ENCODE measurements at places on chromosomes 1 and 21.

DNA sequence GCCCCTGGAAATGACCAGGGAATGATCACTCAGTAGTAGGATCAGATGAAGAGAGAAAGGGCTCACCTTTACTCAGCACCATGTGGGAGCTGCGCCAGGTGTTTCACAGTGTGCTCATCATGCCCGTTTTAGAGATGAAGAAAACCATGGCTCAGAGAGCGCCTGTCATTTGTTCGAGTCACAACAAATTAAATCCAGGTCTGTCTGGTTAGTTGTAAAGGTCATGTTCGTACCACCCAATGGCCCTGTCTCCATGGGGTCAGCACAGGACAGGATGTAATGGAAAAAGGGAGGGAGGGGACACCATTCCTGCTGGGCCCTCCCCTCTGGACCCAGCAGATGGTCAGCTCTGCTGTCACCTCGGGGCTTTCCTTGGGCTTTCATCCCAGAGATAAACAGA, 15.2 kb downstream of the KIRREL1 start:
- DNase-seq, result no peak

- DNase-seq, result no peak
Measured at GRCh38 chr1:152953761-152954160, 6.8 kb downstream of the SPRR5 start.

DNA sequence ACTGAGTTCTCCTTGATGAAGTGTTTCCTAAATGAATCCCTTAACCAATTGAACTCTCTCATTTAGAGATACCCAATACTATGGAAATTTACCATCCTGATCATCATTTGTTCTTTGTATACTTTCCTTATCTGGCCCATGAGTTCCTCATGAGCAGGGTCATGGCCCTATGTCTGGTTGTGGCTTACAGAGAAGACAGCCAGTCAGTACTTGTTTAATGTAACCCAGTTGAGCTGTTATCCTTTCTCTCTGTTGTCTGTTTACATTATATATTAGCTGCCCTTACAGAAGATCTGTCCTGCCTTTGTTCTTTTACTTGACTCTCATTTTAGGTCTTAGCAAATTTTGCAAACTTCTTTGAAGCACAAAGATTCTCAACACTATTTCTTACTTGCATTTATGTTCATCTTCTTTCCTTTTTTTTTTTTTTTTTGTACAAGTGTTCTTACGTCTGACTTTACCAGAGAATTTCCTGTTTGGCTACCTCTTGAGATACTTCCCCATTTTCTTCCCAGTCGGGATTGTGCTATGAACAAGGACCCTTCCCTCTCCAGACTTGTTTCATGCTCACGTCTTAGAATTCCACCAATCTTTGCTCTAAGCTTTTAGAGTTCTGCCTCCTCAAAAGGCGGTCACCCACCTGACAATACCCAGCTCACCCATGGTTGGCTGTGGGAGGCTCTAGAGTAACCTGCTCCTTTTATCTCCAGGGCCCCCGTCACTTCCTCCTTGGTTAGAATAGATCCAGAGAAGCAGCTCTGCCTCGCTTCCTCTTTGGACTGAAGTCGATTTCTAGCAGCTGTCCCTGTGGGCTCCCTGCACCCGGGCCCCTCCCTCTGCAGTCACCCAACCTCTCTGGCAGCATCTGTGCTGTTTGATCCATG, 53.6 kb upstream of the RUNX1 start:
- peak; percentile 76 for DNase-seq

- DNase-seq, result no peak
Measured at GRCh38 chr1:41305576-41306363, 55.5 kb upstream of the FOXO6 start.

- DNase-seq, result no peak
Measured at GRCh38 chr1:248750496-248750895, 5.1 kb downstream of the LYPD8 start.

- DNase-seq, result no peak
Measured at GRCh38 chr1:182633657-182634281, 29.6 kb upstream of the RGS16 start.

DNA sequence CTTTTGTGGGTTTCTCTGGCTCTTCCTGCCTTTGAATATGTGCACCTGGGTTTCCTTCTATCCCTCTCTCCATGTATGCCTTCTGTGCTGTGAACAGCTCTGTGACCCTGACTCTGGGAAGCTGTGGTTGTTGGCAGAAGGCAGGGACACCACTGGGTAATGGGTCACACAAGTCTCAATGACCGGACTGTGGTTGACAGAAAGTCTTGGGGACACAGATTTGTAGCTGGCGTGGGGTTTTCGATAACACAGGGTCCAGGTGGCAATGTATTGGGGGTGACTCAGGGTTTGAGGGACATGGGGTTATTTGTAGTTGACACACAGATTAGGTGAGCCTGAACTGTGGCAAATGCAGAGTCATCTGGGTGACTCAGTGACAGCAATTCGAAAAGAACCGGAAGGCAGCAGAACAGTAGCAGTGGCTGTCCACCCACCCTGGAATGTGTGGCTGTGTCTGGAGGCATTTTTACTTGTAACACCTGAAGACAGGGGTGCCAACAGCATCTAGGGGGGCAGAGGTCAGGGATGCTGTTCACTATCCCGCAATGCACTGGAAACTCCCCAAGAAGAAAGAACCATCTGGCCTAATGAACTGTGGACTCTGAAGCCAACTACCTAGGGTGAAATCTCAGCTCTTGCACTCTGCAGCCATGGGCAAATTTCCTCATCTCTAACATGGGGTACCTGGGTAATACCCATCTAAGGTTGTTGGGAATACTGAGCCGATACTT, 13.0 kb upstream of the SLC6A9 start:
- DNase-seq, result no peak

GRCh38 chr21:34042735-34043134, 30.6 kb upstream of the MRPS6 start:
- DNase-seq, result no peak

- no peak for DNase-seq
Measured at GRCh38 chr1:225480825-225481434, 53.1 kb upstream of the LBR start.

- DNase-seq, result no peak
Measured at GRCh38 chr1:87170931-87171598, 157.6 kb upstream of the LMO4 start.

- no peak for DNase-seq
Measured at GRCh38 chr21:41848958-41849580, 30.1 kb downstream of the PRDM15 start.

- no peak for DNase-seq
Measured at GRCh38 chr1:90727917-90728501, 10.9 kb upstream of the BARHL2 start.

DNA sequence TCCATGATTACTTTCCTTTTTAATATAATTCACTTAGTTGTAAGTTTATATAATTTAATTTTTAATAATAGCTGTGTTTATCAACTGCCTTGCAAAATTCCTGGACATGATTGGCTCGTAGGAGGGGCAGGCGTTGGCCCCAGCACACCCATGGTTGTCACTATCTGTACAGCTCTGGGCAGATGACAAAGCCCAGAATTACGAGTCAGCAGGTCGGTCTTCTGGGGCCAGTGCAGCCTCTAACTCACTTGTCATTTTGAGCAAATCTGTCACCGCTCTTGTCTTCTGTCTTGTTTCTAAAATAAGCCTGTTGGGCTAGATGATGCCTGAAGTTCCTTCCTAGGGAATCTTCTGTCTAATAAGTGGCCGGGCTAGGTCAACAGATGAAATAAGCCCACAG, 21.4 kb upstream of the LRRC38 start:
- DNase-seq, result no peak

DNA sequence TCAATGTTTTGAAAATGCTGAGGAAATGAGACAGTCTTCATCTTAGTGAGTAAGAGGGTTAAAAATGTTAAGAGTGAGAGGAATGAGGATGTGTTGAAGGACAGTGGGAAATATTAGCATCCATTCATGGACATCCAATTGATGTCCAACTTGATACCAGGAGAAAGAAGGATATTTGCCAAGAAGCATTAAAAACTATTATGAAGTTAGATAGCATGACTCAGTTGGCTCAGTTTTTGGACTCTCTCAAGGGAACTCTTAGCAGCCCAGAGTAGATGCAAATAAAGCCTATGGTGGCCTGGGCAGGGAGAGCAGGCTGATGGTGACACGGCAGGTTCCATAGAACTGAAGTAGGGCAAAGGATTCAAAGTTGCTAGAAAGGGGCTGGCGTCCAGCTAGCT, 171.0 kb downstream of the ZZZ3 start:
- DNase-seq, result no peak

DNA sequence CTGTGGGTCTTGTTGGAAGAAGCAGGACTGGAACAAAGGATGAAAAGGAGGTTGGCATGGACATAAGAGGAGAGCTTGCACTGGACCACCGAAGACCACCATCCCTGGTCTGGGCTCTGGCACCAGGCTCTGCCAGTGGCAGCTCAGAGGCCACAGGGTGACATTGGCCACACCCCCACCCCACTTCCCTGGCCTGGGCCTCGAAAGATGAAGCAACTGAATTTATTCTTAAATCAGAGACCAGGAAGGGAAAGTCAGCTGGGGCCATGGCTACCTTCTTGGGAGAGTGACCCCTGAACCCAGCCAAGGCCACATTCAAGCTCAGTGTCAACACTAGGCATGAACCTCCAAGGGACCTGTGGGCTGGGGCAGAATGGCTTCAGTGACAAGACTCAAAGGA, 4.0 kb downstream of the KLHDC7A start:
- no peak for DNase-seq

DNA sequence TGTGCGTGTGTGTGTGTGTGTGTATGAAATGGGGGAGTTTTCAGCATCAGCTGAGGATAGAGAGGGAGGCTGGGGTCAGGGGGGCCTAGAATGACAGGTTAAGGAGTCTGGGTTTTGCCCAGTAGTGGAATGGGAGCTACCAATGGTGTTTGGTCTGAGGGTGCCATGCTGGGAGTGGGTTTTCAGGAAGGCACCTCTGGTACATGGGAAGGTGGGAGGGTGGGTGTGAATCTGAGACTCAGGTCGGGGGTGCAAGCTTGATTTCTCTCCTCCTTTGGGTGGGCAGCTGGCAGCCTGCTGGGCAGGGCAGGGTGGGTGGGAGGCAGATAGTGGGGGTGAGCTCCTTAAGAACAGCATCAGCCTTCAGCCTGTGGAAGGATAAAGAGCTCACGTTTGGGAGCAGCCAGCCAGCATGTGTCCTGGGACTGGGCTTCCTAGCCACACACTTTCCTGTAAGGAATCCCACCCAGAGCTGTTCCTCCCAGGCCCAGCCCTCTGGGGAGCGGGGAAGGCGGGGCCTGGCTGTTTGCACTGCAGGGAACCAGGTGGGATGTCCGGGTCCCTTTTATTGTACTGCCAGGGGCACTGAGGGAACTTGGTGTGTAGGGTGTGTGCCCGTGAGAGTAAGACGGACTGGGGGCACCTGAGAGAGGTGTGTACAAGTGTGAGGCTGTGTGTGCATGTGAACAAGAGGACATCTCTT, 152.8 kb downstream of the FOXD2 start:
- DNase-seq, result no peak

GRCh38 chr1:109425391-109426280, 612 bp downstream of the PSMA5 start:
- DNase-seq, result peak; percentile 74

Data from Jurkat, Clone E6-1 (cell line).